GF-D8 (cell line): ENCODE measurements at places on chromosomes 6 and 20.

DNA sequence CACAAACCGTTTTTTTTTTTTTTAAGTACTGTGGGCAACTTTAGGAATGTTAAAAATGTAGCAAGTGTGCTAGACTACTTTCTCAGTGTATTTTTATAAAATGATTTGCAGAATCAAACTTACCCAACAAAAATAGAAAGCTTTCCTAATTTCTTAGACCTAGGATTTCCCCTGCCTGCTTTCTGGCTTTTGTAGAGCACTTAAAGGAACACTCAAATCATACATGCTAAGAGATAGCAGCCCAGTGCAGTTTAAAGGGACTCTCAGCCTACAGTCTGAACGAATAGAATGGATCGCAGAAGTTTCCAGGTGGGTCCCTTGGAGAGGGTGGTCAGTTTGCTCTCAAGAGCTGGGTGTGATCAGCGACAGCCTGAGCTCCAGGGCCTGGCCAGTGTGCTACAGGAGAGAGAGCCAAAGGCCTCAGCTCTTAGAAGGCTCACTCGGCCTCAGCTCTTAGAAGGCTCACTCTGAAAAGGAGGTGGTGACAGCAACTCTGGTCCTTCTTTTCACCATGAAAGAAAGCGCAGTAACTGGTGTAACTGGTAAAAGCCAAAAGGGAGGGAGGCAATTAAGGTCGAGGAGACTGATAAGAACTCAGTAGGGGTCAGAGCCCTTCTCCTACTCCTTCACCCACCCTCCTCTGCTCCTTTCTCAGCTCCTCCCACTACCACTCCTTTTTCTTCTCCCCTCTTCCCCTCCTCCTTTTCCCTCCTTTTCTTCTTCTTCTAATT, 142.4 kb downstream of the ZFP64 start:
- DNase-seq, result no peak

- DNase-seq, result no peak
Measured at GRCh38 chr6:110662490-110663211, 152.6 kb downstream of the CDK19 start.

- no peak for DNase-seq
Measured at GRCh38 chr6:33967966-33968724, 164.3 kb upstream of the MLN start.

- DNase-seq, result no peak
Measured at GRCh38 chr6:134437376-134437775, 119.5 kb upstream of the SGK1 start.

DNA sequence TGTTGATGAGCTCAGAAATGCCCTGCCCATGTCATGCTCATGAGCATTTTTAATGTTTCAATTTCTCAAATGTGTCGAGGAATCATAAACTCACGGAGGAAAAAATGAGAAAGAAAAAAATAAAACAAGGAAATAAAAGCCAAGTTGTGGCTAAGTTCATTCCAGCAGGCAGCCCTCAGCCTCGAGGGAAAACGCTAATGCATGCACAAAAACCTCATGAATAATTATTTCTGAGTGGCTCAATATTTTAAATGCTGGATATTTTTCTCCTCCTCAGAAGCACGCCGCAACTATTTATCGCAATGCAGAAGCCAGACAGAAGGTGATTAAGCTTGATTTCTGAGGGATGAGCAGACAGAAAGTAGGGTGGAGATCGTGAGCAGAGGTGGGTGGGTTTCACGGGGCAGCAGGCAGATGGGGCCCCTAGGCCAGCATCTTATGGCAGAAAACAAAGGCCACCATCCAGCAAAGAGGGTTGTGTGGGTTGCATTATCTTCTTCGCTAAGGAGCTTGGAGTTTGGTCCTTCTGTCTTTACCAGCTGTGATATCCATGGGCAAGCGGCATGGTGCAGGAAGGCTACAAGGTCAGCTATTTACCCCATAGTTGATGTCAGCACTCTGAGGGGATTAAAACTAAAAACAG, 151.5 kb upstream of the LRFN2 start:
- DNase-seq, result no peak

GRCh38 chr20:4112481-4113421, 97.4 kb upstream of the RNF24 start:
- DNase-seq, result no peak

DNA sequence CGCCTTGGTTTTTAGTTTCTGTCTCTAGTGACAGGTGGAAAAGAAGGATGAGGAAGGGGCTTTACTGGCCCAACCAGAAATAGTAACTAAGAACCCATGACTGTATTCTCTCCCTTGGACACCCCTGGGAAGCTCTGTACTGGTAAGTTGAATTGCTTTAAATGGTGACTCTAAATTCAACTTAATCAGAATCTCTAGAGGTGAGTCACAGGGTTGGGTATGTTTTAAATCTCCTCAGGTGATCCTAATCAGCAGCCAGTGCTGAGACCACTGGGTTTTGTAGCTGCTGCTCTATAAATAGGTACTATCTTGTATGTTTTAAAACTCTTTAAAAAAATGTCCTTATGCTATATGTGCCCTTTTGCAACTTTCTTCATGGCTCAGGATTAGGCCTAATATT, 314.0 kb upstream of the ECI2 start:
- DNase-seq, result no peak

DNA sequence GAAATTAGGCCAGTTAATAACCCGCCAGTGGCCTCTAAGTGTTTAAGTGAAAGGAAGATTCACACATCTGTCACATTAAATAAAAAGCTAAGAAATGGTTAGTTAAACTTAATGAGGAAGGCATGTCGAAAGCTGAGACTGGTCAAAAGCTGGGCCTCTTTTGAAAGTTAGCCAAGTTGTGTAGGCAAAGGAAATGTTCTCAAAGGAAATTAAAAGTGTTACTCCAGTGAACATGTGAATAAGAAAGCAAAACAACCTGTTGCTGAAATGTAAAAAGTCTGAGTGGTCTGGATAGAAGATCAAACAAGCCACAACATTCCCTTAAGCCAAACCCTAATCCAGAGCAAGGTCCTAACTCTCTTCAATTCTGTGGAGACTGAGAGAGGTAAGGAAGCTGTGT, 10.9 kb upstream of the MTRF1L start:
- no peak for DNase-seq

- DNase-seq, result no peak
Measured at GRCh38 chr6:158606935-158607334, 37.6 kb downstream of the DYNLT1 start.

GRCh38 chr6:43771210-43771857, 1.3 kb downstream of the VEGFA start:
- DNase-seq, result no peak
